ENCODE measurements at places on chromosomes 3 and 15.

GRCh38 chr3:52005571-52005986, 9.9 kb upstream of the RPL29 start:
- no peak for DNase-seq

DNA sequence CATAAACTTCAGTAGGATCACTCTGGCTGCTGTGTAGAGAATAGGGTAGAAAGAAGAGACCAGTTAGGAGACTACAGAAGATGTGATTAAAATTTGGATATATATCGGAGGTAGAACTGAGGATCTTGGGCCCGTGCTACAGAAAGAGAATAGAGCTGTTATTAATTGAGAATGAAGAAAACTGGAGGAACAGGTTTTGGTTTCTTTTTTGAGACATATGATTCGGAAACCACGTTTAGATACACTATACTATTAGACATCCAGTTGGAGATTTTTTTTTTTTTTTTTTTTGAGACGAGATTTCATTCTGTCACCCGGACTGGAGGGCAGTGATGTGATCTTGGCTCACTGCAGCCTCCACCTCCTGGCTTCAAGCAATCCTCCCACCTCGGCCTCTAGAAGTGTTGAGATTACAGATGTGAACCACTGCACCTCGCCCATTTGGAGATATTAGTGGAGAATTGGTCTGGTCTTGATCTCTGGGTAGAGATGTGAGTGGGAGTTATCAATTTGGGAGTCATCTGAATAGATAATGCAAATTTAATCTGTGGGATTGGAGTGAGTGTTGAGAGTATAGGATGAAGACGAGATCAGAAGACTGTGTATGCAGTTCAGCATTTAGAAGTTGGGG, 50.9 kb downstream of the TCF12 start:
- no peak for DNase-seq

DNA sequence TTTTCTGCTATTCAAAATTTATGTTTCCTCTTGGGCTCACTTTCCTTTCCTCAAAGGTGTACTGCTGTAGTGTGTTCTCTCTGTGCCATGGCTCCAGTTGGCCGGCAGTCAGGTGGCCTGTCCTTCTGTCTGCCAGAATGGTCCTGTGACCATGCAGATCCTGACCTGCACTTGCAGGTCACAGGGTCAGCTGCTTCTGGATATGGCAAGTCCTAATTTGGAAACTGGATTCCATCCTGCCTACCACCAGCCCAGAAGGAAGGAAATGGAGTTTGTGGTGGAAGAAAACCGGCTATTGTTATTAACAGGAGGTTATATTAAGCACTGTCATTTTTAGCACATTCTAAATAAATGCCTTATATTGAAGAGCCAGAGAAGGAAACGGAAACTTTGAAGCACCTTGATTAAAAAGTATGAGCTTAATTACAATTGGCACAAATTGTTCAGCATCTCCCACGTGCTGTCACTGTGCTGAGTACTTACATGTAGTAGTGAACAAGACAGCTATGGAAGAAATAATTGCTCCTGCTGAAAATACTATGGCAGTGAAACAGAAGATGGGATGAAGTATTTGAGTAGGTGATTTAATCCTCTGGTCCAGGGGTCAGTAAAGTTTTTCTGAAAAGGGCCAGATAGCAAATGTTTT, 362.8 kb downstream of the PTPRG start:
- no peak for DNase-seq

DNA sequence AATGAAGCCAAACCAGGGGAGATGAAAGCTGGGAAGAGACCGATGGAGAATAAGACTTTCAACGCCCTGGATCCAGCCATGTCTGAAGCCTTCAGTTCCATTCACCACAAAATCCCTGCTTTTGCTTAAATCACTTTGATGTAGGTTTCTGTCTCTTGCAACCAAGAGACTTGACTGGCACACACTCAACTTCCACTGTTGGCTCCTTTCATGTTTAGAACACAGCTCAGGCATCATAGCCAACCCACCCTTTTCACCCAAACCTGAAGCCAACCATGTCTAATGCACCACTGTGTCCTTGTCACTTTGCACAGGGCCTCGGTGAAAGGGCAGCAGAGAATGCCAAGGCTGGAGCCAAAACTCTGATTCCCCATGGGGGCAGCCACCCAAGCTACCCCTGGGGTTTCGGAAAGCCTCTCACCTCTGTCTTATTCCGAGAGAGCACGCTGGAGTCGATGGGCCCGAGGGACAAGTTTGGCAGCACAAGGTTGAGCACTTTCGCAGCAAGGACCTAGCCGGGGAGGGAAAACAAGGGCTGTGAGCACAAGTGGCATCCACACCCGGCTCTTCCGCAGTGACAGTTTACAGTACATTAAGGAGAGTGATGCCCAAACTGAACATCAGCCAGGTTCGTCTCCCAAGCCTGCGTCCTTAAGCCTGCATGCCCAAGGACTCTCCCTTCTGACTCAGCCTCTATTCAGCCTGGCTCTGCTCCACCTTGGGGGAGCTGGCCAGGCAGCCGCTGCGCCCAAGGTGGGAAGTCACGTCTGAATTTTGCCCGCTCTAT, 37.6 kb downstream of the ABTB1 start:
- DNase-seq, result no peak

- DNase-seq, result peak; percentile 22
These were observed 6.4 kb downstream of the THPO start for GRCh38 chr3:184371570-184372018.

DNA sequence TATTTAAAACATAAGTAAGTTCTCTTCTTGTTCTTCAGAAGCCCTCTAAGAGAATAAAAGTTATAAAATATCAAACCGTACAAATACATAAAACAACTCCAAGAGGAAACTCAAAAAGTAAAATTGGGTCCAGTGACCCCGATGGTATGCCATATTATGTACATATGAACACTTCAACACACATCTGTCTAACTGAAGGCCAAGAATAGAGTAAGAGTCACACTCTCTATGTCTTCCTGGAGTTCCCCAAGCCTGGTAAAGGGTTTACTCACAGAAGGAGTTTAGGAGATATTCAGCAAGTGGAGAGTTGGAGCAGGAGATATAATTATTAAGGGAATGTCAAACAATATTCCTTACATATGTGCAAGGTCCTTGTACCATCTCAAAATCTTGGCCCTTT, 101.3 kb upstream of the EIF1B start:
- no peak for DNase-seq

DNA sequence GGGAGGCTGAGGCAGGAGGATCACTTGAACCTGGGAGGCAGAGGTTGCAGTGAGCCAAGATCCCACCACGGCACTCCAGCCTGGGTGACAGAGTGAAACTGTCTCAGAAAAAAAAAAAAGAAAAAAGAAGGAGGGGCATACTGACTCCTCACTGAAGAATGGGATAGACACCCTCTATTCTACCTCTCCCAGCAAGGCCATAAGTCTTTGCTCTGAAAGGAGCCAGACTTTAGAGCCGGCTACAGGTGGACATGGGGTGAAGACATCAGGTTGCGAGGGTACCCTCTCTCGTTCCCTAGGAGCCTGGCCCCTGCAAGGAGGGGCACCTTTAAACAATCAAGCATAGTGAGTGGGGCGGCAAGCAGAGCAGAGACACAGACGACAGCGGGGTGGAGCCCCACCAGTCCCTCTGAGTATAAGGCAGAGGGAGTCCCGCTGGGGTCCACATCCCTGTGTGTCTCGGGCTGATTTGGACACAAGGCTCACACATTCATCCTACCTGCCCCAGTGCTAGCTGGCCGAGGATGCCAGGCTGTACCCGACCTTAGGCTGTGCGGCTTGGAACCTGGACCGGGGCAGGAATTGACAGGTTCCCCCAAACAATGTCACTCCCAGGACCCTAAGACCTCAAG, 1.1 kb downstream of the GRAMD2A start:
- DNase-seq, result no peak

- DNase-seq, result no peak
These were observed 250.3 kb downstream of the POLQ start for GRCh38 chr3:121295452-121295851.

DNA sequence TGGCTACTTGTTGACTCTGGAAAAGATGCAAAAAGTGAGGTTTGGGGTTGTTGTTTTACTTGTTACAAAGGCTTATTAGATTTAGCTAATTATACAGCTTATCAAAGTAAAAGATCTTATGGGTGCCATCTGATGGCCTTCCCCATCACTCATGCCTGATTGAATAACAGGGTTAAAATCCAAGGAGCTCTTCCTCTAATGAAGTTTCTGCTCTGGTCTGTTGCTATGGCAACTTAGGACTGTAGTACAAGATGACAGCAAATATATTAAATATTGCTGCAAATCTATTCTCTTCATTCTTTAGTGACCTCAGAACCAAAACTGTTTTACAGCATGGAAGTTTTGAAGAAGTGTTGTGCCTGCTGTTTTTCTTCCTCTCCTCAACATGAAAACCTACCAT, 45.6 kb upstream of the SRGAP3 start:
- DNase-seq, result no peak

DNA sequence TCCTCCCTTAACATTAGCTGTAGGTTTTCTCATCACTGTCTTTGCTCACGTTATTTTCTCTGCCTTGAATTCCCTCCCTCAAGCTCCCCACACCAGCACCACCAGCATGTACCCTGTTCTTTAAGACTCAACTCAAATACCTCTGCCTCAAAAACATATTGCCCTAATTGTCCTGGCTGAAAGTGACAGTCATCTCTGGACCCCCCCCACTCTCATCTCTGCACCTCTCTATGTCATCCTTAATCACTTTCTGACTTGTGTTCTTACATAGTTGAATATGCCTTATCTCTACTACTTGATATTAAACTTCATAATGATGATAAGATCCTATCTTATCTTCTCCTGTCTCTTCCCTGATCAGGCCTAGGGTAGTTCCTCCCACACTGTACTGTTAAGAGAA, 345.2 kb upstream of the TPRG1 start:
- DNase-seq, result no peak

DNA sequence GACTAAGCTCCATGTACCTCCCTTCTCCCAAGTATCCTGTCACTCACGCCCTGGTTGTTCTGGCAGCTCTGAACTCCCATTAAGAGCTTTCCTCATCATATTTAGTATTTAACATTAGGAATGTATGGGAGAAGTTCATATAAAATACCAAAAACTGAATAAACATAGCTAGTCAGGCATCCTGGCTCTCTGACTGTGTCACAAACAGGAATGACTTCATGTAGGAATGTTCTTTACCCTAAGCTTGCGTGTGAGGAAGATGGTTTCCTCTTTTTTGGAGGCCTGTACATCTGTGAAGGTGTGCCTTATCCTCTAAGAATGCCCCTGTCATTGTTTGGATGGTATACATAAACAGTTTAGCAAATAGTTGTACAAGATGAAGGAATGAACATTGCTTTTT, 38.6 kb downstream of the SEMA6D start:
- no peak for DNase-seq

Data from activated CD8-positive, alpha-beta memory T cell treated with anti-CD3 and anti-CD28 coated beads for 1 hour (primary cell).